ENCODE measurements at places on chromosomes 6 and 20. TPM values are rescaled to one million over a fixed set of nuclear protein-coding genes. Genes with fewer than 3 reads are reported as not detected.

DNA sequence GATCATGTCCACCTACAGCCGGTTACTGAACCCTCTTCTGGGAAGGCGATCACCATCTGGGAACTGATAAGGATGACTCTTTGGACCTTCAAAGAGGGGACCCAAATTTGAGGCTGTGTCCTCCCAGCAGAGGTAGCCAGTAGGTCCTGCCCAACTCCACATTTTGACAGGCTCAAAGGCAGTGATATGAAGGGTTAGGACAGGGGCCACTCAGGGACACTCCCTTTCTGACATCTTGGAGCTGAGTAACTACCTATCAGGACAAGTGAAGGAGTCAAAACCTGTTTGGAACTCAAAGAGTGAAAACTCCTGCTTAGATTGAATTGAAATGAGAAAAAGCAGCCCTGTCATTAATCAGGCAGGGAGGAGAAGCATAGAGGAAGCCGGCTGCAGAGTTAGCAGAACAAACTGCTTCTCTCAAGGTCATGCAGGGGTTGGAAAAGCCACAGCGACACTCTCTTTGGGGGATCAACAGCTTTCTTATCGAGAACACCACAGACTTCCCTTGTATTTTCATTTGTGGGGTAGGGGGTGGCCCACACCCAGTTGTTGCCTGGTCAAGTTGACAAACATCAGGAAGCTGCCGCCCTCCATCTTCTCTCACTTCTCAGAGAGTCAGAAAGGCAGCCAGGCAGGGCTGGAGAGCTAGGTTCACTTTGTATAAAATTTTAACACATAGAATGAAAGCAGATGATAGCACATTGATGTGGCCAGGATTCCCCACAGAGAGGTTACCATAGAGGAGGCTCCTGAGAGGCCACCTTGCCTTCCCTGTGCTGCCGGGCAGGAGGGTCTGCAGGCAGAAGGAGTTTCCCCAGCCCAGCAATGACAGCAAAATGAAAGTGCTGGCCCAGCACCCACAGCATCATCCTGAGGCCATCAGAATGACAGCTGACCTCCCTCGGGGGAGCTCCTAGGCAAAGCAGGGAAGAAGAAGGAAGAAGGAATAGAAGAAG, 47.6 kb downstream of the AGPAT4 start:
- H3K36me3 ChIP-seq = no peaks in the 10 kb centered on the region
- peaks cover 36% of the 10 kb centered on the region for H3K4me1 ChIP-seq
- peak overlapping the region; percentile 12 for H3K27ac ChIP-seq
- H3K27me3 ChIP-seq = no peaks in the 10 kb centered on the region
- H3K4me3 ChIP-seq = peak overlapping the region; percentile 9
- DNase-seq = no peak

GRCh38 chr20:39318911-39319310, 356.8 kb downstream of the DHX35 start:
- DNase-seq = no peak
- no peak overlapping the region for H3K4me3 ChIP-seq
- no peak overlapping the region for H3K27ac ChIP-seq
- H3K27me3 ChIP-seq = peaks cover 15% of the 10 kb centered on the region
- H3K36me3 ChIP-seq = no peaks in the 10 kb centered on the region
- H3K4me1 ChIP-seq = no peaks in the 10 kb centered on the region

DNA sequence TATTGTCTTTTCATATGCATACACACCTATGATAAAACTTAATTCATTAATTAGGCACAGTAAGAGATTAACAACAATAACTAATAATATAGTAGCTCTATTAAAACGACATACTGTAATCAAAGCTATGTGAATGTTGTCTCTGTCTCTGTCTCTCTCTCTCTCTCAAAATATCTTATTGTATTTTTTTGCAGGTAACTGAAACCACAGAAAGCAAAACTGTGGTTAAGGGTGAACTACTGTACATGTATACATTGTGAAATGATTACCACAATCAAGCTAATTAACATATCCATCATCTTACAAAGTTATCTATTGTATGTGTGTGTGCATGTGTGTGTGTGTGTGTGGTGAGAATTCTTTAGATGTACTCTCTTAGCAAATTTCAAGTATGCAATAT, 242.0 kb upstream of the RSPO3 start:
- H3K4me1 ChIP-seq = no peaks in the 10 kb centered on the region
- no peak for DNase-seq
- H3K27me3 ChIP-seq = no peaks in the 10 kb centered on the region
- no peaks in the 10 kb centered on the region for H3K36me3 ChIP-seq
- H3K27ac ChIP-seq = no peak overlapping the region
- H3K4me3 ChIP-seq = no peak overlapping the region

MUC22 gene
- 0.08 TPM for total RNA-seq

DNA sequence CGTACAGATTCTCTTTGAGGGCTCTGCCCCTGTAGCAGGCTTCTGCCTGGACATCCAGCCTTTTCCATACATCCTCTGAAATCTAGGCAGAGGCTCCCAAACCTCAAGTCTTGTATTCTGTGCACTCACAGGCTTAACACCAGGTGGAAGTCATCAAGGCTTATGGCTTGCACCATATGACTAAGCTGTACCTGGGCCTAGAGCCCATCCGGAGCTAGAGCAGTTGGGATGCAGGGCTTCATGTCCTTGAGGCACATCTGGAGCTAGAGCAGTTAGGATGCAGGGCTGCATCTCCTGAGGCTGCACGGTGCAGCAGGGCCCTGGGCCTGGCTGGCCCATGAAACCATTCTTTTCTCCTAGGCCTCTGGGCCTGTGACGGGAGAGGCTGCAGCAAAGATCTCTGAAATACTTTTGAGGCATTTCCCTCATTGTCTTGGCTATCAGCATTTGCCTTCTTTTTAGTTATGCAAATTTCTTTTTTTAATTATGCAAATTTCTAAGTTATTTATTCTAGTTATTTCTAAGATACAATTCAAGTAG, 98.7 kb downstream of the CD24 start:
- no peaks in the 10 kb centered on the region for H3K4me1 ChIP-seq
- no peaks in the 10 kb centered on the region for H3K36me3 ChIP-seq
- no peak overlapping the region for H3K27ac ChIP-seq
- H3K4me3 ChIP-seq = no peak overlapping the region
- peaks cover 5% of the 10 kb centered on the region for H3K27me3 ChIP-seq

ESR1 gene
- 1.6 TPM for total RNA-seq

All from left ventricle myocardium inferior (tissue), 1 donor.